Fibroblast of skin of scalp (primary cell): ENCODE measurements at places on chromosomes 3 and 15.
A peak's percentile ranks its signal among the peaks of the same experiment; 100 is the strongest.

DNA sequence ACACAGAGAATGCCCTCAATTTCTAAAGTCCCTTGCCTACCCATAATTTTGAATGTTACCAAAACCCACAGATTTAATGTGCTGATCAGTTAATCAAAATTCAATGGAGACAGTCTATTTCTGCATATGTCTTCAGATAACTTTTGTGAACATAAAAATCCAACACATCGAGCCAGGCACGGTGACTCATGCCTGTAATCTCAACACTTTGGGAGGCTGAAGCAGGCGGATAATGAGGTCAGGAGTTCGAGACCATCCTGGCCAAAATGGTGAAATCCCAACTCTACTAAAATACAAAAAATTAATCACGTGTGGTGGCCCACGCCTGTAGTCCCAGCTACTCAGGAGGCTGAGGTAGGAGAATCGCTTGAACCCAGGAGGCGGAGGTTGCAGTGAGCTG lies 49.3 kb downstream of the PEAK1 start:
- DNase-seq, result no peak

DNA sequence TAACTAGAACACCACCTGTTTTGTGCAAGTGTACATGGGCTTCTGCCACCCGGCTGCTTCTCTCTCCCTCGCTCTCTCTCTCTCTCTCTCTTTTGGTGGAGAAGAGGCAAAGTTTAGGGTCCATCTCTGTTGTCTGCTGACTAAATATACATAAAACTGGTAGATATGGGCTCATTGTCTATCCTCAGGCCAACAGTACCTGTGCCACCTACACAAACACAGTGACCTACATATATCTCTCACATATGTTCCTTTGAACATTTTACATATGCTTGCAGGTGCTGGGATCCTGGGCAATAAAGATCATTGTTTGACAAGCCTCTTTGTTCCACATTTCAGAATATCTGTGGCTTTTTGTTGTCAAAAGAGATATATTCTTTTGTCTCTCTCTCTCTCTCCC lies 256.3 kb upstream of the KCNH8 start:
- DNase-seq, result no peak

- DNase-seq, result no peak
These were observed 800.7 kb downstream of the NAALADL2 start for GRCh38 chr3:175659670-175660350.

- peak; percentile 93 for DNase-seq
These were observed 122.4 kb downstream of the RAP2B start for GRCh38 chr3:153284282-153284938.

DNA sequence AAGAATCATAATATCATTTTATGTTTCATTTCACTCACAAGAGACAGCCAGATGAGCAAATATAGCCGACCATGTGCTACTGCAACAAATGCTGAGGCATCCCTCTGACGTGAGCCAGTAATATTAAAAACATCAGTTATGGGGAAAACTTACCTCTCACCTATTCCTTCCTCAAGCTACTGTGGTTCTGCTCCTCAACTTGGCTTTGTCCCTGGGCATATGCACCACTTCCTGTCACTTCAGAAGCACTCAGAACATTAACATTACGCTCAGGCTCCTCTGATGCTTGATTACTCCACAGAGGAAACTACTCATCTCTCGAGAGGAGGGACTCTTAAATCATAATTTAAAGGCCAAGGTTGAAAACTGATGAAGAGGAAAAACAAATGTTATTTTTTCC lies 457.0 kb upstream of the ALCAM start:
- peak; percentile 11 for DNase-seq

DNA sequence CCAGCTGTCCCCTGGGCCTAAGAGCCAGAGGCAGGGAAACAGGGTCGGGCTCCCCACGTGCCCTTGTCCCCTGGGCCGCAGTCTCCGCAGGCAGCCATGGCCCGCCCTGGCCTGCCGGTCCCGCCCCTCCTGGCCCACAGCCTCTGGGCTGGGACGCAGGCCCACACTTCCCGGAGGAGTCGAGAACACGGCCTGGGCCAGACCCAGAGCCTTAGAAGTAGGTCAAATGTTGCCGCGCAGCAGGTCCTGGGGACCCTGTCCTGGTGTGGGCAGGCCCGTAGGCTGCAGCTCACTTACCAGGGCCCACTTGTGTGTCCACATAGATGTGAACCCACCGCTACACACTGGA lies 4.3 kb upstream of the MYL3 start:
- DNase-seq, result peak; percentile 36

GRCh38 chr3:112136046-112136445 lies 3.0 kb upstream of the GCSAM start:
- DNase-seq, result no peak

GRCh38 chr3:5735896-5736295 lies 548.4 kb downstream of the EDEM1 start:
- DNase-seq, result no peak

- no peak for DNase-seq
These were observed 27.5 kb downstream of the CCDC12 start for GRCh38 chr3:46948830-46949671.

DNA sequence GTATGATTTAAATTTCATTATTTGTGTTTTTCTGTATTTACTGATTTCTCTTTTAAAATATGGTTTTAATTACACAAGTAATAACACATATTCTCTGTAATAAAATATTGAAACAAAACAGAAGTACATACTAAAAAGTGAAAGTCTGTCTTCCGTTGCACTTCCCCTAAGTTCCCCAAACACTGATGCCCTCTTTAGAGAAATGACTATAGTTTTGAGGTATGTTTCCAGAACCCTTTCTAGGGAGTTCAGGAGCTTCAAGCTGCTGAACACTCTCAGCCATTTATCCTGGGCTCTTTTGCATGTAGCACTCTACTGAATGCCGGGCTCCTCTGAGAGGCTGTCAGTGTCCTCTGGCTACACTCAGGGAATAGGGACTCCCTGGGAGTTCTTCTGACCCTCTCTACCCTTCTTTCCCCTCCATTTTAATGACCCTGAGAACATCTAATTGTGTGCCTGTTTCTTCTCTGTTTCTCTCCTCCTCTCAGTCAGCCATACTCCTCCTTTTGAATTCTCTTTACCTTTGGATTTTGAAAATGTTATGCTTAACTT lies 60.4 kb upstream of the KCNAB1 start:
- DNase-seq, result no peak
